Transverse colon (tissue), 4 donors: ENCODE measurements at places on chromosomes 5 and 9. TPM values are rescaled to one million over a fixed set of nuclear protein-coding genes. Genes with fewer than 3 reads are reported as not detected.

DNA sequence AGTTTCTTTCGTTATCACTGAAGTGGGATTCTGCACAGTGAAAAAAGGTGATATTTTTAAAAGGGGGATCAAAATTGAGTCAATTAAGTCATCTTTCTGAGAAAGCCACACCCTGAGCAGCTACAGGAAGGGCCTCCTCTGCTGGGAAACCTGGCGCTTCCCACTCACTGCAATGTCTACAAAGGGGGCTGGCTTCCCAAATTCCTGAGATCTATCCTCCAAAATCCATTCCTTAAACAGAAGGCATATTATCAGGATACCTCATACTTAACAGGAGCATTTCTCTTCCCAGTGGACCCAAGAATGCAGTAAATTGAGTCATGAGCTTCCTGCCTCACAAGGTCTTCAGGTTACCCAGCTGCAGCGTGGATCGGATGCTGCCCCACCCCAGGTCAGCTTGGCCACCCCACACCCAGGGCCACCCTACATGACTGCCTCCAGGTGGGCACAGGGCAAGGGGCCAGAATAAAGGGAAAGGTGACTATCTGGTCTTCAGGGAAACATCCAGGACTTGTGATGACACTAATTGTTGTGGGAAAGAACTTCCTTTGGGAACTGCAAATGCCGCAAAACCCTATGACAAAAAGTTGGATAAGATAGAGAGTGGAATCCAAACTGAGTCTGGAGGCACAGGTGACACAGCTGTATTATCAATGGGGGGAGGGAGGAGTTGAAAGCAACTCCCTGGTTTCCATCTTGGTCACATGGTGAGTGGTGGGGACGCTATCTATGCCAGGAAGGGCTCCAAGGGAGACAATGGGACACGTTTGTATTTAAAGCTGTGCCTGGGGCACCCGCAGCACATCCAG lies 42.3 kb downstream of the ROR2 start:
- H3K27ac ChIP-seq: peak overlapping the region; percentile 17
- no peak overlapping the region for H3K4me3 ChIP-seq
- H3K27me3 ChIP-seq: no peaks in the 10 kb centered on the region
- H3K4me1 ChIP-seq: no peaks in the 10 kb centered on the region
- no peak for DNase-seq

- DNase-seq: no peak
- no peaks in the 10 kb centered on the region for H3K4me1 ChIP-seq
- no peak overlapping the region for H3K27ac ChIP-seq
- no peaks in the 10 kb centered on the region for H3K27me3 ChIP-seq
- H3K4me3 ChIP-seq: no peak overlapping the region
- H3K36me3 ChIP-seq: no peaks in the 10 kb centered on the region
These were observed 87.1 kb downstream of the HMHB1 start for GRCh38 chr5:143898916-143899591.

DNA sequence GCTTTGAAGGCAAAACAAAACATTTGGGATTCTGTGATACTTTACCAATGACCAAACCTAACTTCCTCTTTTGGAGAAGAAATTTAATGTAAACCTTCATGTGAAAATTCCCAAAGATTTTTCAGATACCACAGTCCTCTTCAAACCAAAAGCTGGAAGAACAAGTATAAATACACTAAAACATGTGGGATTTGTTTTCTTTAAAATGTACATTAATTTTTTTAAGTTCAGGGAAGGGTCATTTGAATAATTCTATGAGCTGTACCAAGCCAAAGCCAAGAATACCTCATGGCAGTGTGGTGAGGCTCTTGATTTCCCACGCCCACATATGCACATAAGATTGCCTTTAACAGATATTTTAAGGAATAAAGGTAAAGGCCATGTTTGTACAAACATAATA lies 28.4 kb upstream of the ITGA1 start:
- no peak for DNase-seq
- H3K27me3 ChIP-seq: no peaks in the 10 kb centered on the region
- no peaks in the 10 kb centered on the region for H3K36me3 ChIP-seq
- no peak overlapping the region for H3K27ac ChIP-seq

- DNase-seq: no peak
- H3K4me1 ChIP-seq: no peaks in the 10 kb centered on the region
- H3K27me3 ChIP-seq: no peaks in the 10 kb centered on the region
These were observed 18.8 kb downstream of the ZNF510 start for GRCh38 chr9:96758845-96759673.

- H3K4me3 ChIP-seq: no peak overlapping the region
- H3K36me3 ChIP-seq: no peaks in the 10 kb centered on the region
- peaks cover 35% of the 10 kb centered on the region for H3K4me1 ChIP-seq
- DNase-seq: no peak
- no peaks in the 10 kb centered on the region for H3K27me3 ChIP-seq
These were observed 91.8 kb upstream of the ZNF366 start for GRCh38 chr5:72599065-72599433.

DNA sequence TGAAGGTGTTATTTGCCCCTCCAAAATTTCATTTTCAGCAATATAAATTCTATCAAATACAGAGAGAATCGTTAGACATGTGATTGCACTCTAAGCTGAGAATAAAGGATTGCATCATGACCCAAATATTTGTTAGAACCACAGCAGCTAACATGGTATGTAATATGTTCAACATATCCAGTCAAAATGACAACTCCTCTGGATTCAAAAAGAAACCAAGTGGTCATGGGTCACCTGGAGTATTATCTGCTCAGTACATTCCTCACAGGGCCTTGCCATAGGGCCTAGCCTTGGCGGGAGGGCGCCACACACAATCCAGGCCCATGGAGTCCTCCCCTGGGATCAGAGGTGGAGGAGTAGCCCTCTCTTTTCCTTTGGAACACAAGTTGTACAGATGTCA lies 179.2 kb downstream of the HSD17B3 start:
- no peak overlapping the region for H3K4me3 ChIP-seq
- no peaks in the 10 kb centered on the region for H3K27me3 ChIP-seq
- H3K4me1 ChIP-seq: peaks cover 10% of the 10 kb centered on the region
- no peaks in the 10 kb centered on the region for H3K36me3 ChIP-seq
- H3K27ac ChIP-seq: no peak overlapping the region
- DNase-seq: no peak

DNA sequence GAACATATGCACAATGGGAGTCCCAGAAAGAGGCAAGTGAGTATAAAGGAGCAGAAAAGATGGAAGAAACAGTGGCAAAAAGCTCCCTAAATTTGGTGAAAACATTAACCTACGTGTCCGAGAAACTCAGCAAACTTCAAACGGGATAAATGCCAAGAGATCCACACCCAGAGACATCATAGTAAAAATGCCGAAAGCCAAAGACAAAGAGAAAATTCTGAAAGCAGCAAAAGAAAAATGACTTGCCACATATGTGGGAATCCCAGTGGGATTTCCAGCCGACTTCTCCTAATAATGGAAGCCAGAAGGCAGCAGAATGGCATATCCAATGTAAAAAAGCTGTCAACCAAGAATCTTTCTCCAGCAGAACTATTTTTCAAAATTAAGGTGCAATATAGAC lies 101.2 kb downstream of the ADAMTS2 start:
- DNase-seq: no peak
- no peaks in the 10 kb centered on the region for H3K27me3 ChIP-seq
- peak overlapping the region; percentile 18 for H3K27ac ChIP-seq
- no peak overlapping the region for H3K4me3 ChIP-seq
- H3K36me3 ChIP-seq: no peaks in the 10 kb centered on the region
- H3K4me1 ChIP-seq: no peaks in the 10 kb centered on the region

GRCh38 chr9:26809795-26810194 lies 82.8 kb downstream of the CAAP1 start:
- H3K4me1 ChIP-seq: no peaks in the 10 kb centered on the region
- H3K27ac ChIP-seq: no peak overlapping the region
- no peak overlapping the region for H3K4me3 ChIP-seq
- DNase-seq: no peak

DNA sequence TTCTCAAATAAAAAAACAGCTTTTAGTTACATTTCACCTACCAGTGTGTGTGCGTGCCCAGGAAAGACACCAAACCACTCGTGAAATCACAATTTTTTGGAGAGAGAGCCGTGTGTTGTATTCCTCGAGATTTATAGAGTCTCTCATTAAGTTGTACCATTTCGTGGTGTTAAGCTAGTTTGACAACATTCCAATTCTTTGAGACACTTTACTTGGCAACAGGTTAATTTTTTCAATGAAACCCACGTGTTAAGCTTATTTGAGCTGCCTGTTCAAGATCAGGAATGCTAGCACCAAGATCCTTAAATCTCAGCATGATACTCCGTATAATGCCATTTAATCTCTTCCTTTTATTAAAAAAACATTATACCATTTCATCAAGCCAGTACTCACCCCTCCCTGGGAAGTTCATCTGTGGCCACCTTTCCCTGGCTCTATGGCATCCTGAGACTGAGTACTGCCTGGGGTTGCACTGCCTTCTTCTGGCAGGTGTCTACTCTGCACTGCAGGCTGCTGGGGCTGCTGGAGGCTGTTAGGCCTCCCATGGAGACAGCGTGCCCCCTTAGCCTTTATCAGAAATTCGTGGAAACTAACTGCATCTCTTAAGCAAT lies 143.7 kb downstream of the ARHGAP26 start:
- no peaks in the 10 kb centered on the region for H3K27me3 ChIP-seq
- no peak for DNase-seq
- peaks cover 18% of the 10 kb centered on the region for H3K36me3 ChIP-seq
- H3K27ac ChIP-seq: no peak overlapping the region

DNA sequence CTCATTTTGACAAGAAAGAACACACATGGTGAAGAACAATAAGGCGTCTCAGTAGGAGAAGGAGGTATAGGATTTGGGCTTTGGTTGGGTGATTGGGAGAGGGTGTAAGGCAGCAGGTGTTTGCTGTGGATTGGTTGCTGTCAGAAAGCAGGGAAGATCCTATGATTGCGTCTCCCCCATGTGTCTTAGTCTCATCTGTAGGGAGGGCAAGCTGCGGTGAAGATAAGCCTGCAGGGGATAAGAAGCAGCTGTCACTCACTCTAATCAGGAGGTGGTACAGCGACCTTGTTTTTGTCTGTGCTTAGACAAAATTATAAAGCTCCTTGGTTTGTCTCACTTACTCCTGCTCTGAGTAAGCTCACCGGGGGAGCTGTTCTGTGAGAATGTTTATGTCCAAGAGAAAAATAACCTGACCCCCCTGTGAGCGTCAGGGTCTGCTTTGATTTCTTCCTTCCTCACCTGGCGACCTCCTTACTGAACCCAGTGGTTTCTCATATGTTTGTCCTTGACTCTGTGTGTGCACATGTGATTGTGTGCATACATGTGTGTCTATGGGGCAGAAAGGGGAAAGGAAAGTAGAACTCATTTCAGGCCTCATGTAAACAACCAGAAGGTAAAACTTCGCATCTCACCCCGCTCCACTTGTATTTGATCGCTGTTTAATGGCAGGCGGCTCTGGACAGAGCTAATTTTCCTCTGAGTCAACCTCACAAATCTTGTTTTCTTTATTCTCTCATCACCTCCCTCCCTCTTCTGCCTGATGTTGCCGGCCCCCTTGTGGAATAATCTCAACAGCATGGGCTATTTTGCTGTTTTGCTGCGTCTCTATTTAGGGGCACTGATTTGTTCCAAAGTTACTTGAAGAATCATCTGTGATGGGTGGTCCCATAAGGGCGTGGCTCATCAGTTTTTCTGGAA lies 105.6 kb downstream of the TENT4A start:
- H3K36me3 ChIP-seq: no peaks in the 10 kb centered on the region
- H3K27me3 ChIP-seq: peaks cover 34% of the 10 kb centered on the region
- no peak overlapping the region for H3K4me3 ChIP-seq
- H3K4me1 ChIP-seq: peaks cover under 1% of the 10 kb centered on the region
- DNase-seq: no peak

DNA sequence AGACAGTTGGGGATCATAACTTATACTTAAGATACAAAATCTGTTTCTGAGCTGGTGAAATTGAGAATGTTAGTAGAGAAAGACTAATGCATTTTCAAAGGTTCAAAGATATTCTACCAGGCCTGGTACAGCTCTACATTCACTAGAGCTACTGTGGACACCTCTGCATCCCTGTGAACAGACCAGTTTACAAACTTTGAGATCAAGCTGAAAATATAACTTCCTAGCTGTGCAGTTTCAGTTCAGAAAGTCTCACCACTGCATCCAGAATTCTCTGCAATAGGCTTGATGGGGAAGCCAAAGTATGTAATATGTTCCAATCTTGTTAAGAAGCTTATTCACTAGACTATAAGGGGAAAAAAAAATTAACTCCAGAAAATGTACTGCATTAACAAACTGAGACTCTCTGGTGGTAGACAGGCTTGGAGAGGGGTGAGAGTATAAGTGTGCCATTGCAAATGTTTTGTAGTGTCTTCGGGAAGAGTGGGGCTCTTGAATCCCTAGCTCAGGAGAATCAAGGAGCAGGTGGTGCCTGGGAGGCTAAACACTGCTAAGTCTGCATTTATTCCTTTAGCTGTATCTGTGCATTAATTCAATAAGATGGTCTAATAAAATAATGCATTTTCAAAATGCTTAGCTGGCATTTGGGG lies 671.9 kb downstream of the NR2F1-AS1 start:
- H3K27ac ChIP-seq: no peak overlapping the region
- no peaks in the 10 kb centered on the region for H3K27me3 ChIP-seq
- DNase-seq: no peak
- no peak overlapping the region for H3K4me3 ChIP-seq

GRCh38 chr9:131873891-131874440 lies 134.1 kb upstream of the RAPGEF1 start:
- no peaks in the 10 kb centered on the region for H3K27me3 ChIP-seq
- H3K36me3 ChIP-seq: no peaks in the 10 kb centered on the region

- H3K4me1 ChIP-seq: no peaks in the 10 kb centered on the region
- no peak overlapping the region for H3K4me3 ChIP-seq
- no peaks in the 10 kb centered on the region for H3K36me3 ChIP-seq
- H3K27me3 ChIP-seq: no peaks in the 10 kb centered on the region
These were observed 28.2 kb downstream of the TCERG1 start for GRCh38 chr5:146475190-146475780.

- H3K4me3 ChIP-seq: no peak overlapping the region
- no peaks in the 10 kb centered on the region for H3K36me3 ChIP-seq
- no peaks in the 10 kb centered on the region for H3K27me3 ChIP-seq
- H3K27ac ChIP-seq: no peak overlapping the region
- H3K4me1 ChIP-seq: peaks cover 18% of the 10 kb centered on the region
- peak; percentile 63 for DNase-seq
These were observed 87.0 kb downstream of the ZNF618 start for GRCh38 chr9:113963017-113963620.

Gene PKD2L2
- total RNA-seq: not detected

Gene ZNF346
- 19.5 TPM for total RNA-seq

Gene FGD3
- 6.0 TPM for total RNA-seq

Gene NR2F1
- total RNA-seq: 3.5 TPM
